HEK293T (cell line): ENCODE measurements at places on chromosomes 11 and 22.

DNA sequence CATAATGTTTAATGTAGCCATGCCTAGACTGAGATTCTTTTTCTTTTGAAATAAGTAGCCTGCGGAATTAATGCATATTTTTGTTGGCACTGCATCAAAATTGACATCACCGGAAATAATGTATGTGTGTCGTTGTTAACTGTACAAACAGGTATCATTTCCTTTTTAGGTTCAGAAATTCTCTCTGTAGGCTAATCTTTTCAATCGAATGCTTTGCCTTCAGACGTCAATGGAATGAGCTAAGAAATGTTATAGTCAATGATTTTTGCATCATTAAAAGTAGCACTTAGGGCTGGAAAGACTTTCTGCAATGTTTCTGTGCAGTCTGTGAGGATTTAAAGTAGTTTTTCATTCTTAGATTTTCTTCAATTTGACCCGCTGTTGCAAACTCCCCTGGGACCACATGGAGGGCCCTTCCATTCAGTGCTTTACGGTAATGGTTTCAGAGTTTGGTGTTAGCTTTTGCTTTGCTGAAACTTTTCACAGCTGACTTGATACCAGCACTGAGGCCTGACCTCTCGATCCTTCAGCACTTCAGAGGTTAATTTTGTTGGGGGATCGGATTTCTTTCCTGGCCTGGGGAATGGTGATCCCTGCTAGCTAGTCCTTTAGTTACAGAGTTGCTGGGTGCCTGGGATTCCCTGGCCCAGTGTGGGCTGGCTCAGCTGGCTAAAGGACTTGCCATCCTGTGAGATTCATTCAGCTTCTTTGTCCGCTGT lies 137.8 kb downstream of the DBX1 start:
- peak; percentile 55 for DNase-seq

DNA sequence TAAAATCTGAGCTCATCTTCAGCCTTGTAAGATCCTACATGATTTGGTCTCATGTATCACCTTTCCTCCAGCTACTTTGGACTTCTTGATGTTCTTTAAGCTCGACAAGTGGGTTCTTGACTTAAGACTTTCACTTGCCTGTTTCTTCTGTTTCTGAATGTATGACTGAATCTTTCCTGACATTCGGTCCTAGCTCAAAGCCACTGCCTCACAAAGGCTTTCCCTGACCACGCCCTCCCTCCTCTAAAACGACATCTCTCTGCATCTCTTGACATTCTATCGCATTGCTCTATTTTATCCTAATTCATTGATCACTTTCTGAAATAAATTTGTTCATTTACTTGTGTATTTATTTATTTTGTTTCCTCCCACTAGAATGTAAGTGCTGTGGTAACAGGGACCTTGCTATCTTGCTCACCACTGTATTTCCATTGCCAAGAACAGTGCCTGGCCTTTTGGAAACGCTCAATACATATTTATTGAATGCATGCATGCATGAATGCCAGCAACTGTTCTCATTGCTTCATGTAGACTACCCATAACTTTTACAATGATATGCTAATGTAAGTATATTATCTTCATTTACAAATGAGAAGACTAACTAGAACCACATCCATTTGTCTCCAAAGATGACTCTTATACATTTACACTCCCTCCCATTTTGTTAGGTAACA lies 43.0 kb downstream of the LMO2 start:
- no peak for DNase-seq

- no peak for DNase-seq
Observed at GRCh38 chr22:39144101-39144767, 8.2 kb downstream of the CBX7 start.

- no peak for DNase-seq
Observed at GRCh38 chr11:28675183-28675582, 567.0 kb downstream of the METTL15 start.

GRCh38 chr22:45230026-45230721 lies 10.5 kb downstream of the KIAA0930 start:
- DNase-seq, result no peak
